ENCODE measurements at places on chromosomes 5 and 9. TPM values are rescaled to one million over a fixed set of nuclear protein-coding genes. Genes with fewer than 3 reads are reported as not detected.

- DNase-seq, result no peak
Observed at GRCh38 chr5:111422245-111422644, 90.1 kb downstream of the STARD4 start.

The ENTPD2 gene
- total RNA-seq, result 8.0 TPM

The IFNK gene
- total RNA-seq, result not detected

GRCh38 chr5:150599917-150600511 is 40.4 kb upstream of the SYNPO start:
- peak; percentile 32 for DNase-seq

The ZDHHC11B gene
- 0.89 TPM for total RNA-seq

The KIAA1191 gene
- 41.9 TPM for total RNA-seq
